Fibroblast of skin of left biceps (primary cell): ENCODE measurements at places on chromosomes 3 and 15.

DNA sequence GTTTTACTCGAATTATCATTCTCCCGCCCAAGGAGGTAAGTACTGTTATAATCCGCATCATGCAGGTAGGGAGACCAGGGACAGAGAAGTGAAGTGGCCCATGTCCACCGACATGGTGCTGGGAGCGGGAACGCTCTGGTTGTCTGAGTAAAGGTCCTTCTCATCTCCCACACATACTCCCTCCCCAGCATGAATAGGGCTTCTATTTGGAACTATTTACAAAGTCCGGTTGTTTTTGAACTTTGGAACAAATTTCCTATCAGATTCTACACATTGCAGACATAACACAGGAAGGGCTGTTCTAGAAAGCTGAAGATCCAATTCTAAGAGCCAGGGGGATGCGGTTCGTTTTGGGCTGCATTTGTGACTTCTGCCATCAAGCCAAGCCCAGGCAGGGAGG lies 94.8 kb upstream of the TLE3 start:
- DNase-seq, result no peak

- DNase-seq, result peak; percentile 65
These were observed 115.0 kb upstream of the VEPH1 start for GRCh38 chr3:157618075-157618760.

- DNase-seq, result peak; percentile 29
These were observed 130.5 kb upstream of the EIF1B start for GRCh38 chr3:40179016-40179415.

- no peak for DNase-seq
These were observed 117.8 kb upstream of the IGF1R start for GRCh38 chr15:98530570-98530969.

DNA sequence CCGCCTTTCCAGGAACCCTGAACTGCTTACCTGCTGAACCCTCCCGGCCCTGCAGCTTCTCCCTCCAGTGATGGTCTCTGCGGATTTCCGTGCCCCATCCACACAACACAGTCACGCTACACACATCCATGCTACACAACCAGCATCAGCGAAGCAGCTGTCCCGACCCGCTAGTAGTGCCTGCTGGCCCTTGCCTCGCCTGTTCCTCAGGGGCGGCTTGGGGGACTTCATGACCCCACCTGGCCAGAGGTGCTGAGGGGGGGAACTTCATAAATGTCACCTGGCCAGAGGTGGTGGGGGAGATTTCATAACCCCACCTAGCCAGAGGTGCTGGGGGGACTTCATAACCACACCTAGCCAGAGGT lies 530 bp upstream of the TUBGCP5 start:
- DNase-seq, result no peak

GRCh38 chr3:42277676-42278075 lies 11.7 kb upstream of the CCK start:
- no peak for DNase-seq

DNA sequence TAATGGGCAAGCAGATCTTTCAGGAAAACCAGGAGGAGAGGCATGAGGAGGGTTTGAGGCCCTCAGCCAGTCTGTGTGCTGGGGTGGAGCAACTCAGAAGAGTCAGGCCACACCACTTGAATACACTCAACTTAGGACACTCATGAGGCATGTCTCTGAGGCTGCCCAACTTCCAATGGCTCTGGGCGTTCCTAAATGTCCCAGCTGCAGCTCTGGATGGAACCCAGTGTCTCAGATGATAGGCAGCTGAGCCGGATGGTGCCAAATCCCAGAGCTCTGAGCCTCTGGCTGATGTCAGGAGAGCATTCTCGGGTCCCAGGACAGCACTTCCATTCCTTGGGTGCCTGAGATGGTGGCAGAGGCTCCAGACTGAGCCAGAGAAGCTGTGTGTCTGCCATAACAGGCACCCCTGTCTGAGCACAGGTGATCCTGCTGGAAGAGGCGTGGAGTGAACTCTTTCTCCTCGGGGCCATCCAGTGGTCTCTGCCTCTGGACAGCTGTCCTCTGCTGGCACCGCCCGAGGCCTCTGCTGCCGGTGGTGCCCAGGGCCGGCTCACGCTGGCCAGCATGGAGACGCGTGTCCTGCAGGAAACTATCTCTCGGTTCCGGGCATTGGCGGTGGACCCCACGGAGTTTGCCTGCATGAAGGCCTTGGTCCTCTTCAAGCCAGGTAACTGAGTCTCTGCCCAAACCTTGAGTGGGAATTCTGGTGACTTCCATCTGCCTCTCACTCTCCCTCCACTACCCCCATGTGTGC lies 2.8 kb downstream of the NR2E3 start:
- no peak for DNase-seq

- no peak for DNase-seq
These were observed 779 bp upstream of the CTNNB1 start for GRCh38 chr3:41198526-41198925.

- DNase-seq, result no peak
These were observed 770.3 kb downstream of the PDCD6IP start for GRCh38 chr3:34568766-34569165.

DNA sequence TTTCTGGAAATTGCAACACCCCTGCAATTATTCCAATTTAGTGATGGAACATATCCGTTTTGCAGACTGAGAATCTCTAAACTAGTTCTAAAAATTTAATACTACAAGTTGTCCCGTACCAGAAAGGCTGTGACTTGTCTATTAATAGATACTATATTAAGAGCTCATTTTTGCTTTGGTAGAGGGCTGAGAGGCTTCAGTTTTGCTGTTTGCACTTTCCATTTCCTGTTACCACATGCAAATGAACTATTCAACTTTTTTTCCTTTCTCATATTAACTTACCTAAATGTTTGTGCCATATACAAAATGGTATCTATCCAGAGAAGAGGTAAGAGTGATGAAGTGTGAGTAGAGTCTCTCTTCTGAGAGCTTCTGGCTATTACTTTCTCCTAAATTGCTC lies 101.5 kb upstream of the CRBN start:
- DNase-seq, result no peak

DNA sequence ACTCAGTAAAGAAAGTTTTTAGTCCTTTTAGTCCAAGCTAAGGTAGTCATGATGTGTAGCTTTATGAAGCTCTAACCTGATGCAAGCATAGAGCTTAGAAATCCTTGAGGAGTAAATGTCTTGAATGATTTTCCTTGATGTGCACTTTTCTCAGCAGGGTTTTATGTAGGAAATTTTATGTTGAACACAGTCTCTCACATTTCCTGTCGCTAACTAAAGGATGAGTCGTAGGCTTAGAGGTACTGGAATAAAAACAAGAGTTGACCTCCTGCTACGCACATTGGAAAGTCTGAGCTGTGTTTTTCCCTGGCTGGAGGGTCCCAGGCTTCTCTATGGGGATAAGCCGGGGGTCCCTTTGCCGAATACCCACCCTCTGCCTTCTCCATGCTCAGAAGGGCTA lies 34.7 kb upstream of the ZPLD1 start:
- no peak for DNase-seq

- DNase-seq, result no peak
These were observed 4.2 kb downstream of the PARP9 start for GRCh38 chr3:122559906-122560305.

DNA sequence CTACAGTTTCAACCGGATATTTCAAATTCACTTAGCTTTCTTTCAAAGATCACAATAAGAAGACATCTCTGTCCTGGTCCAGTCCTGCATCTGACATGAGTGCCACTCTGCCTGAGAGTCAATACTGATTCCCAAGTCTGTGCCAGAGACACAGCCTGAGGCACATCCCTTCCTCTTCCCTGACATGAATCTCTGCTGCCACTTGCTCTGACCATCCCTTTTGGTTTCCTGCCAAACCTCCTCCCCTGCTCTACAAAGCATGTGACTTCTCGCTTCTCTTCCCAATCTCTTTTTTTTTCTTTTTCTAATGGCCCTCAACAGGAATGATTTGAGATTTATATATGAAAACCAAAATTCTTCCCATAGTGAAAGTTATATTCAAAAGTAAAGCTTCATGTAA lies 117.9 kb downstream of the MECOM start:
- no peak for DNase-seq

DNA sequence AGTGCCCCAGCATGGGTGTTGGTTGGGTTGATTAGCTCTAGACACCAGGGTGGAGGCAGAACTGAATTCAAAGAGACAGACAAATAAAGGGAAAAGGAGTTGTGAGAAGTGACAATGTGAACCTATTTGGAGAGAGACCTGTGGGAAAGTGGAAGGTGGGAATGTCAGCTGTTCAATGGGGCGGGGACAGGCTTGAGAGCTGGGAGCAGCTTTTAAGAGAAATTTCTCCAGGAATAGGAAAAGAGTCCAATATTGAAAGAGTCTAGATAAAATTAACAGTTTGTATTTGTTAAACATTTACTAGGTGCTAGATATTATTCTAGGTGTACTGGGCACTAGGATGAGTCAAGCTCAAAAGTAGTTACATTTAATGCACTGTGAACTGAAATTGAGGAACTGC lies 225.3 kb downstream of the GAP43 start:
- DNase-seq, result no peak

DNA sequence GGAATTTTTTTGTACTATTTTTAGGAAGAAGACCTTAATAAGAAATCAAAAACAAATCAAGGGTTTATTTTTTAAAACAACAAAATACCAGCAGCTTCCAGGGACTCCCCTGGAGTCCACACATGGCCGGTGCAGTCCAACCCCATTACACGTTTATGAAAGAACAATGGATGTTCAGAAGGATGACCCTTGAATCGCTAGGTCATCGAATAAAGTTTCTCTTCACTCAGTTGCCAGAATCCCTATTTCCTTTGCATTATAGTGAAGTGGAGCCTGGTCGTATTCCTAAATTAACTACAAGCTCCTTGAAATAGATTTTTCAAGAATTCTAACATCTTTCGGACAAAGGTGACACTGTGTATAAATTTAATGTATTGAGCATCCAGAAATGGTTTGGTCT lies 95.1 kb downstream of the BDH1 start:
- no peak for DNase-seq

- peak; percentile 15 for DNase-seq
These were observed 107.7 kb downstream of the THRB start for GRCh38 chr3:24387000-24387399.

DNA sequence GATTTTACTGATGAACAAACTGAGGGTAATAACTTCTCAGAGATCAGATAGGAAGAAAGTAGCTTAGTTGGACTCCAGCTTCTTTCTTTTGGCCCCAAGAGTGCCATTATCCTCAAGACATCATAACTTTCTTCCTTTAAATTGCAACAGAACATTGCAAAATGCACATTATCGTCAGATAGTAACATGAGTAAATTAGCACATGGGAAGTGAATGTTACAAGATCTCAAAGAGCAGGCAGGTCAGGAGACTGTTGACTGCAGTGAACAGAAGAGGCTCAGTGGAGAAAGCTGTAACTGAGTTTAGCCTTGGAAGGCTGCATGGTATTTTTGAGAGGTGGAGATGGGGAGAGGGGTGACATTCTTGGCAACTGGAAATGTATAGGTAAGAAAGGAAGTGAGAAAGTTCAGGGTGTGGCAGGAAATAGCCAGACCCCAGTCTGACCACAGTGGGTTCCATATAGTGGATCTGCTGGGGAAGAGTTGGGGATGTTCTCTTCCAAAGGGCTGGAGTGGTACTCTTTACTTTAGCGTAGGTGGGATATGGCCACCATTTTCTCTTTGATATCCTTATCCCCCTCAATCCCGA lies 307.7 kb downstream of the RPLP1 start:
- no peak for DNase-seq

GRCh38 chr3:135992072-135992471 lies 26.5 kb downstream of the PPP2R3A start:
- DNase-seq, result peak; percentile 46

DNA sequence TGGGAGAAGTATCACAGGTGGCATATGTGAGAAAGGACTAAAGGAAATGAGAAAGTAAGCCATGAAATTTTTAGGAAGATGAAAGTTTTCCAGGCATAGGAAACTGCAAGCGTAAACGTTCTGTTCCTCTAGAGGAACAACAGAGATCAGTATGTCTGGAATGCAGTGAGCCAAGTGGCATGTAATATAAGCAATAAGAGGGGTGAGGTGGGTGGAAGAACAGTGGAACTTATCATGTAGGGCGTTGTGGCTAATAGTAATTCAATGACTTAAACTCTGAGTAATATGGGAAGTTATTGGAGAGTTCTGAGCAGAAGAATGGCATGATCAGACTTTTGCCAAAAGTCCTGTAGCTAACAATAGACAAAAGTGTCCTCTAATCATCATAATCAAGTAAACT lies 902.9 kb downstream of the EPHA3 start:
- peak; percentile 23 for DNase-seq

GRCh38 chr3:22475665-22476240 lies 724.7 kb upstream of the ZNF385D start:
- DNase-seq, result no peak

- DNase-seq, result no peak
These were observed 301.6 kb downstream of the EFHB start for GRCh38 chr3:19632099-19633074.

DNA sequence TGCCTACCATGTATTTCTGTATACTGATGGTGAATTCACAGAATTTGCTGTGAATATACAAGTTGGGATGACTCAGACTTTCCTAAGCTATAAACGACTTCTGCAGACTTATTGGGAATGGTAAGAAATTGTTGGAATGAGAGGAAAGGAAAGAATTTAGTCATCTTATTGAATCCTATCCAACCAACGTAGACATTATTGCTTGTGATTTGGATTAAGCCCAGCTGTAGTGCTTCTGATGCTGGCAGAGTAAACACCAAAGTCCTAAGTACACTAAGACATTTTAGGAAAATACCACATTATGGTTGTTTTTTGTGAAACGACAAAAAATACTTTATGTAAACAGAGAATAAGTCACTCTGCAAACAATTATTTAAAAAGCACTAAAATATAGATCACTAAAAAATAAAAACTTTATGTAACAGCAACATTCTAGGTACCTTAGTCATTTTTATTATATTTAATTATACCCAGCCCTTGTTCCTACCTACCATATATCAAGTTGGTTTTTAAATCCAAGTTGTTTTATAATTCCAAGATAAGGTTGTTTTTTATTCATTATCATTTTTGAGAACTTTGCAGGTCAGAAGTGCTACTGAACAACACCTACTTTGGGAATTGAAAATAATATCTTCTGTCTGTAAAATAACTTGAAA lies 99.2 kb upstream of the MLF1 start:
- peak; percentile 88 for DNase-seq

DNA sequence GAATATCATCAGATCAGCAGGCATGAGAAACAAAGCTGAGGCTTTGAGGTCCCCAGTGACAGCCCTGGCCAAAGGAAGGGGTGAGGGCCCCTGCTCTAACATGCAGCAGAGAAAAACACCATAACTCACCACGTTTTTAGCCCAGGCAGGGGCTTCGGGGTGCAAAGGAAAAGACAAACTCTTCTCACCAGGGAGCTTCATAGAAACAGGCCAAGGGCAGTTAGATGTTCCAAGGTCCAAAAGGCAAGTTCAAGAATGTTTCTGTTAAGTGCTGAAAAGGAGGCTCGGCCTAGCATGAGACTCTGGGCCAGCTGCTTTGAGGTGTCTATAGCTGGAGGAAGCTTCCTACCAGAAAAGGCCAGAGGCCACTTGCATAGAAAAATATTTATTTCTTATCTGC lies 608.4 kb upstream of the CFAP20DC start:
- no peak for DNase-seq

- DNase-seq, result no peak
These were observed 57.4 kb downstream of the MGLL start for GRCh38 chr3:127764841-127765362.

GRCh38 chr3:10453431-10454163 lies 51.8 kb downstream of the ATP2B2 start:
- DNase-seq, result no peak
